ENCODE measurements at places on chromosomes 2 and 18.

DNA sequence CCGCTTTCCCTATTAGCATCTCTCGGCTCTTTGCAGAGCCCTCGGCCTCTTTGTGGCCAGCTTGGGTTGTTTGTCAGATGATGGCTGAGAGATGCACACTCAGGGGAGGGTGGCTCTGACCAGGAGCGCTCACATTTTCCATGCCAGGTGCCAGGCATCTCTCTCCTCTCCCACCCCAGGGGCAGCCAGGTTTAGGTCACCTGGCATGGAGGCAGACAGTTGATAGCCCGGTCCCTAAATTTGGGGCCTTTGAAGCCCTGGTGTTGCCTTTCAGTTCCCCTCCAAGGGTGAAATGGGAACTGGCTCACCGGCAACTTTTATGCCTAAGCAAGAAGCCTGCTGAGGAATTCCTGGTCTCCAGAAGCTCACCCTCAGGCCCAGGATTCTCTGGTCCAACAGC lies 19.1 kb downstream of the LBH start:
- DNase-seq, result no peak

GRCh38 chr2:170492010-170492409 lies 223.1 kb upstream of the SP5 start:
- no peak for DNase-seq

DNA sequence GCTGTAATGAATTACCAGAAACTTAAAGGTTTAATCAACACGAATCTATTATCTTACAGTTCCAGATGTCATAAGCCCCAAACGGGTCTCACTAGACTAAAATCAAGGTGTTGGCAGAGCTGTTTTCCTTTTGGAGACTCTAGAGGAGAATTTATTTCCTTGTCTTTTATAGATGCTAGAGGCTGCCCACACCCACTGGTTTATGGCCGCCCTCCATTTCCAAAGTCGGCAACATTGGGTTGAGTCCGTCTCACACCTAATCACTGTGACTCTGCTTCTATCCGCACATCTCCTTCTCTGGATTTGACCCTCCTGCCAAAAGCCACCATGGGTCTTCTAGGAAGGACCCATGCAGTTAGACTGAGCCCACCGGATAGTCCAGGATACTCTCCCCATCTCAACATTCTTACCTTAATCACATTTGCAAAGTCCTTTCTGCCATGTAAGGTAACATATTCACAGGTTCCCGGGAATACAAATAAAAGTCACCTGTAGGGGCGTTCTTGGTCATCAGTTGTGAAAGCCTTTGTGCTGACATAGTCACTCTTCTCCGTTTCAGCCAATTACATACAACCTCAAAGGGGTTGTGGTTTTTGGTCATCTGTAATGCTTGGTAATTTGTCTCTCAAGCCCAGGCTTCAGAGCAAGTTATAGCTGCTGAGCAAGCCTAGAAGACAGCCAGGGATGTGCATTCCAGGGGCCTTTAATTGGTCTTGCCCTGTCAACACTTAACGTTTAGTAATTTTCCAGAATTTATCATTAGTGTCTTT lies 179.4 kb downstream of the ANTXR1 start:
- DNase-seq, result no peak

DNA sequence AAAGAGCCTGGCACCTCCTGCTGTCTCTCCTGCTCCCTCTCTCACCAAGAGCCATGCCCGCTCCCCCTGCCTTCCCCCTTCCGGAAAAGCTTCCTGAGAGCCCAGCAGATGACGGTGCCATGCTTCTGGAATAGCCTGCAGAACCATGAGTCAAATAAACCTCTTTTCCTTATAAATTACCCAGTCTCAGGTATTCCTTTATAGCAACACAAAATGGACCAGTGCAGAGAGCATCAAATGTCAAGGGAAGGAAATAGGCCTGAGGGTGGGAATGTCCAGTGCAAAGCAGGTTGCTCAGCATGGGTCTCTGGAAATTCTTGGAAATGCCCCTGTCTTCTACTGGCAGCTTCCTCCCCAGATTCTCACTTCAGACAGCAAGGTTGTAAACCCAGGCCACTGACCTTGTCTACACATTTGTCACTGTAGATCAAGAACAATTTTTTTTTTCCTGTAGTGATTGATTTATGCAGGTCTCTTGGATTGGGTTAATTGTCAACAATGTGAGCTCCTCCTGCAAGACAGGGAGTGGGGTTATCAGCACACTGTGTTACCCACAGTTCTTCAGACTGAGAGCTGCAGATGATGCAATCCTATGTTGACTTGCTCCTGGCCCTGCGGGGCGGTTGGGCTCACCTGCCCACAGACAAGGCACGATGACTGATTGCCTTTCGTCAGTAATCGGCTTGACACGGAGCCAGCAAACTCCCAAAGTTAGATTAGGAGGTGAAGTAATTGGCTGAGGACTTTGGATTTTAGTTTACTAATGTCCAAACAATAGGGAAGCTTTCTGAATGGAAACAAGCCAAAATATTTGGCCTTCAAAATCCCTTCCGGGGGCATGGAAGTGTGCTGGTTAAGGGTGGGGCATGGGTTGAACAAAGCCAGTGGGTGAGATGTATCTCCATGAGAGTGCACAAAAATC lies 5.4 kb upstream of the BOD1L2 start:
- DNase-seq, result no peak

GRCh38 chr2:128488434-128488833 lies 169.8 kb upstream of the HS6ST1 start:
- no peak for DNase-seq

GRCh38 chr2:214076527-214076926 lies 334.3 kb upstream of the VWC2L start:
- DNase-seq, result no peak

- no peak for DNase-seq
Observed at GRCh38 chr18:74499633-74500032, 3.5 kb downstream of the CNDP2 start.

DNA sequence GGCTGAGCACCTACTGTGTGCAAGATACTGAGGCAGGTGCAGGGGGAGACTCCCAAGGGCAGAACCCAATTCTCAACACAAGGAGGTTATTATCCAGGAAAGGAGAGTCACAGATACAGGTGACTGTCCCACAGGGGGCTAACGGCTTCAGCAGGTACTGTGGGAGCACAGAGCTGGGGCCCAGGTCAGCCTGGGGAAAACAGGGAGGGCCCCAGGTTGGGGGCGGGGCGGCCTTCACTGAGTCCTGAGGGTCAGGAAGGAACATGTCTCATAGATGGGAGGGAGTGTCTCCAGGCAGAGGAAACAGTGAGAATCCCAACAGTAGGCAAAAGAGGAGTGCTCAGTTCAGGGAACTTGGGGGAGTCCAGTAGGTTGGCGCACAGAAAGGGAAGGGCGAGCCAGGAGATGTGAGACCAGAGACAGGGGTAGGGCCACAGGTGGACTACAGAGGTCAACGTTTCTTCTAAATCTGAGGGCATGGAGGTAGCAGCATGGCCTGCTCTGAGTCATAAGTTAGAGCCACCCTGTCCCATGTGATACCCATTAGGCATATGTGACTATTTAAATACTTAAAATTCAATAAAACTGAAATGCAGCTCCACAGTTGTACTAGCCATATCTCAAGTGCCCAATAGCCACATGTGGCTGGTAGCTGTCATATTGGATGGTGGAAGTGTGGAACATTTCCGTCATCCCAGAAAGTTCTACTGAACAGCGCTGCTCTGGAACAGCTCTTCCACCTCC lies 157.2 kb downstream of the TTC32 start:
- DNase-seq, result no peak

DNA sequence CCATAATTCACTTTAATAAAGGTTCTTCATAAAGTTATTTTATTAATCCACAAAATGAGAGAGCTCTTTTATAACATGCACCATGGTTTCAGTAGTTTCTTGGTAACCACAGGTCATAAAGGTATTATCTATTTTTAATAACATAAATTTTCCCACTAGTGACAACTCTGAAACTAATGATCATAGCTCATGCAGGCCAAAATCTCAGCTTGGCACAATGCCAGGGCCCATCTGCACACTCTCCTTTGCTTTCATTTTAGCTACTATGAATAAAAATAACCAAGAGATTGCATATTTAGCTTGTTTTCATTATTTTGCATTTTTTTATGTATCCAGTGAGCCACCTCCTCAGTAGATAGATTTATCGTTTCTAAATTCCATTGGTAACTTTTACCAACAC lies 691.8 kb upstream of the CHAC2 start:
- no peak for DNase-seq

DNA sequence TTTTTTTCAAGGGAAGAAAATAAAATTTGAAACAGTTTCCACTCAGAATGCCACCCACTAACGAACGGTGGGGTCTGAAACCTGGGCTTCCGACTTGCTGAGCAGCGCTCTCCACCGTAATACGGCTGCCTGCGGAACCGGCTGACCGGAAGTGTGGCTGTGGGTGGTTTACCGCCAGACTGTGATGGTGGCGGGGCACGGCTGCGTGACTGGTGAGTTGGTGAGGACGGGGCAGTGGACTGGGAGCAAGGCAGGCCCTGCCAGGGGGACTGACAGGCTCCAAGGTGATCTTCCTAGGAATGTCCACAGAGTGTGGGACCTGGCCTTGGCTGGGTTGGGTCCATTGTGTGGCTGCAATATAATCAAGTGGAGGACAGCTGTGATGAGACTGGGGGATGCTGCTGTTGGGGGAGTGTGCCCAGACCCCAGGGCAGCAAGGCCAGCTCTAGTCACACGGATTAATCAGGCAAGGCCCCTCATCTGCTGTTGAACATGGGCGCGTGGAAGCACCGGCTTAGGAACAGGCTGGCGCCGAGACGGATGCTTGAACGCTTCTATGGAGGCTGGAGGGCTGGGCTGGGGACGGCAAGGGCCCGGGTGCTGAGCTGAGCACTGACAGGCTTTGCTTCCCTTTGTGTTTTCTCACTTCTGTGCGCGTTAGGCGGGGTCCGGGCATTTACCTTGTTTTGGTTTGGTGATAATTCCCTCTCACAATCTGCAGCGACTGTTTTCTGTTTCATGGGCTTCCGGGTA lies 357.7 kb upstream of the SPRED2 start:
- DNase-seq, result no peak

GRCh38 chr2:30688956-30689401 lies 118.3 kb downstream of the CAPN13 start:
- no peak for DNase-seq

DNA sequence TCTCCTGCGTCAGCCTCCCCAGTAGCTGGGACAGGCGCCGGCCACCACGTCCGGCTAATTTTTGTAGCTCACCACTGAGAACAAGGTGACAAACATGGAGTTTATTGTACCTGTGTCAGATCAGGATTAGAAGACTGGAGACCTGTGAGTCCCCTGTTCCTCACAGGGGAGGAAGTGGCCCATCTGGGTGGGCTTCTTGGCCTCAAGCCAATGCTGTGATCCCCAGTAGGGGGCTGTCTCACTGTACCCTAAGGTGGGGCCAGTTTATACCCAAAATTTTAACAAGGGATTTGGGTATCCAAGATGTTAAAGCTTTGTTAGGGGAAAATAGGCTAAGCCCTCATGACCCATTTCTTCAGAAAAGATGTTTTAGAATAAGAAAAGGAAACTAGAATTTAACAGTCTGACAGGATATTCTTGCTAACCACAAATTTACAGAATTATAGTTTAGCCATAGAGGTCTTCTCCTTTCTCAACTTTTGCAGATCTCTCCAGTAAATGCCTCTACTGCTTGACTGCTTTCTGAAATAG lies 16.3 kb downstream of the PCBP1 start:
- peak; percentile 48 for DNase-seq

DNA sequence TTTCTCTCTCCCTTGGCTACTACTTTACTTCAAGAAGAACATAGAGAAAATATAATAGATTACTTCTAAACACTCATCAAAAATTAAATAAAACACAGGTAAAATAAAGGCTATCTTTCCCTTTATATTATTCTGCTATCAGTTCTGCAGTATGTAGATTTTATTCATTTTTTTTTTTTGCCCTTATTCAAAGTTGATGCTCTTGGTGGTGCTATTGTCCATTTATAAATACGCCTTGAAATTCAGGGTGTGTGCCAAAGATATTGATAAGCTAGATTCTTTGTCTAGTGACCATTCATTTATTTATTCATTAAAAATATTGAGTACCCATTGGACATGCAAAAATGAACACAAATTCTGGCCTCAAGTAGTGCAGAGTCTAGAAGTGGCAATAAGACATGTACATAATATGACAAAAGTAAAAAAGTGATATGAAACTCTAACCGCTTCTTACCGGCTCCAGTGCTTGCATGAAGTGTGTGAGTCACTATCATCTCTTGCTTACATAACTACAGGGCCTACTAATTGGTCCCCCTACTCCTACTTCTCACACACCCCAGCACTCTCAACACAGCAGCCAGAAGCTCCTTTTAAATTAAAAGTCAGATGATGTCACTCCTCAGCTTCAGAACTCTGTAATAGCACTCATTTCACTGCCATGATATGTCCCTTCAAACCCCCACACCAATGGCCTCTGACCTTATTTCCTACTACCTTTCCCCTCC lies 208.3 kb upstream of the FANCL start:
- DNase-seq, result no peak

GRCh38 chr18:3554091-3554601 lies 104.2 kb downstream of the TGIF1 start:
- no peak for DNase-seq

- no peak for DNase-seq
Observed at GRCh38 chr2:230343747-230344146, 16.8 kb downstream of the SP140L start.

GRCh38 chr2:78734221-78734620 lies 291.3 kb upstream of the REG3G start:
- DNase-seq, result no peak

DNA sequence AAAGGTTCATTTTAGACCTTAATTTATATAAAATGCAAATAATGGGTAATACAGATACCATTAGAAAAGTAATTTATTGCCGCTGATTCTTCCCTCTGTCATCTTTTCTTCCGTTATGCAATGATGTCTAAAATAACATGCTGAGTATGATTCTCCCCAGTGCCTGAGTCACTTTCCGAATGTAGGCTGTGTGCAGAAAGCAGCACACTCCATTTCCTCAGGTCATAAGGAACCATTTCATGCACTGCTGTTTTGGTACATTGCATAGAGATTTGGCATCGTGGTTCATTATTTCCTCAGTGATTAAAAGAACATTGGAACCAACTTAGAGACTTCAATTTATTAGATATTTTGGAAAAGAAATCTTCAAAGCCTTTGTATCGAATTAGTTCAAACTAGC lies 173.5 kb downstream of the CDH2 start:
- DNase-seq, result no peak

DNA sequence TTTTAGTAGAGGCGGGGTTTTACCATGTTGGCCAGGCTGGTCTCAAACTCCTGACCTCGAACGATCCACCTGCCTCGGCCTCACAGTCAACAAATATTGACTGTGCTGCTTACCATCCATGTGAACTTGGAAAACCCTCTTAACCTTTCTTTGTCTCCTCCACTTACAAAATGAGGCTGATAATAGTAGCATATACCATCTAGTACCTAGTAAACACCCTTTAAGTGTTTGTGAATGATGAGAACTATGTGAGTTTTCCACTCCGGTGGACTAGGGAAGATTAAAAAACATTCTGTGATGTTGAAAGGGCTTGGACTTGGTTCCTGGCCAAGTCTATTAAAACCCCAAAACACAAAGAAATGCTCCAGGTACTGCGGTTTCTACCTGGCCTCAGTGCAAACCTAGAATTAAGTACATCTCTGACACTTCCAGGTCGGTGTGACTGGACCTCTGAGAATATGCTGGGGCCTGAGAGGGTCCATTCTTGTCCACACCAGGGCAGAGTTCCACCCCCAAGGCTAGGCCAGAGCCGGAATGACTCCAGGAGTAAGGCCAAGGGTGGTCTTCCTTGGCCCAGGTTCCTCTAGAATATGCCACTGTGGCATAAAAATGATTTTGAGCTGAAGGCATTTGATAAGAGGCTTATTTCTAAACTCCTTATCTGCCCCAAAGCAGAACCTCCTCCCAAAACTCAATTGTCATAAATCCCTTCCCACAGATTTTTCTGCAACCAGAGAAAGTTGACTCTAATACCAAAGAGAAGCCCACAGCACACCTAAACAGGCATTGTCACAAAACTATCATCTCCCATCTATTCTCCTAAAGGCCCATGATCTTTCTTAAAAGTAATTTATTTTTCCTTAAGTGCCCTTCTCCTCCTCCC lies 217.5 kb downstream of the TGIF1 start:
- no peak for DNase-seq

Measured in naive thymus-derived CD8-positive, alpha-beta T cell (primary cell).